Foreskin fibroblast (primary cell): ENCODE measurements at places on chromosomes 5 and 9.

- no peak for DNase-seq
These were observed 116.0 kb downstream of the KCNIP1 start for GRCh38 chr5:170619869-170620268.

GRCh38 chr5:143066556-143067281 lies 296.5 kb downstream of the ARHGAP26 start:
- DNase-seq, result peak; percentile 47

- DNase-seq, result no peak
These were observed 3.9 kb downstream of the KYAT1 start for GRCh38 chr9:128877852-128878251.

GRCh38 chr5:59542851-59543820 lies 350.4 kb downstream of the PDE4D start:
- DNase-seq, result no peak

- DNase-seq, result no peak
These were observed 64.8 kb downstream of the SMIM23 start for GRCh38 chr5:171850324-171850947.
